Colonic mucosa (tissue), 4 donors: ENCODE measurements at places on chromosomes 5 and 9.
A peak's percentile ranks its signal among the peaks of the same experiment; 100 is the strongest.

GRCh38 chr9:96858018-96858573 lies 3.8 kb upstream of the ZNF782 start:
- DNase-seq = no peak
- H3K4me3 ChIP-seq = no peak overlapping the region

DNA sequence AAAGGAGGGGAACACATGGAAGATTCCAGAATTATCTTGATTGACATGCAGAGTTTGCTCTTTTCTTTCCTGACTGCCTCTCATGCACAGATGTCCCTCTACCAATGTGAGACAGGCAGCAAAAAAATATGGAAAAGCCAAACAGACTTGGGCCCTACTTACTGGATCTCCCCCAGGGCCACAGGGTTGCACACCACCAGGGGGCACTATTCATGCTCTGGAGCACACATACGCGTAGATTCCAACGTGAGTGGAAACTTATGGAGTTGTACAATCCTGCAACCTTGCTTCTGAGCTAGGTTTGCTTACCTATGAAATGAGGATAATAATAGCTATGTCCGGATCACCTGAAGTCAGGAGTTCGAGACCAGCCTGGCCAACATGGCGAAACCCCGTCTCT lies 319.5 kb downstream of the ARHGEF28 start:
- no peaks in the 10 kb centered on the region for H3K4me1 ChIP-seq
- H3K4me3 ChIP-seq = no peak overlapping the region
- no peaks in the 10 kb centered on the region for H3K27me3 ChIP-seq
- H3K36me3 ChIP-seq = no peaks in the 10 kb centered on the region
- peak; percentile 52 for DNase-seq

DNA sequence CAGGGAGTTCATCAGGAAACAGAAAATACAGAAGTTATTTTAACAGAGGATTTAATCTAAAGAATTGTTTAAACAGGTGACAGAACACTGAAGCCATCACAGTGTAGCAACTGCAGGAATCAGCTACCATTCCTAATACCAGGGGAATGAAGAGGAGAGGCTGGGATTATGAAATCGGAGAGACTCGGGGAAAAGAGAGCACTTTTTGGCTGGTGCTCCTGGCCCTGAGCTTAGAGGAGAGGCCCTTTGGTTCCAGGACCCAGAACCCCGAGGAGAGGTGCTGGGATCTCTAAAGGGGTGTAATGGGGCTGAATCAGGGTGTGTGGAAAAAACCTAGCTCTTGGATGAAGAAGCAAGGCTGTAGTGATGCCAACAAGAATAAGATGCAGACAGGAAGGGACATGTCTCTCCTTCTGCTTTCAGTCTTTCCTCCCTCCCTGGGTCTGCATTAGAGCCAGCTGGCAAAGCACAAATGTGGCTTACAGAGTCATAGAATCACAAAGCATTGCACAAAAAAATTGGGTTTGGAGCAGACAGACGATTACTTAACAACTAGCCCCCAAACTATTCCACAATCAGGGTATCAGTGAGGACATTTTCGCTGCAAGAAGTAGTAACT lies 11.6 kb upstream of the SFXN1 start:
- no peaks in the 10 kb centered on the region for H3K4me1 ChIP-seq
- DNase-seq = no peak
- no peak overlapping the region for H3K4me3 ChIP-seq
- H3K27me3 ChIP-seq = no peaks in the 10 kb centered on the region
- no peak overlapping the region for H3K27ac ChIP-seq
- H3K36me3 ChIP-seq = no peaks in the 10 kb centered on the region

DNA sequence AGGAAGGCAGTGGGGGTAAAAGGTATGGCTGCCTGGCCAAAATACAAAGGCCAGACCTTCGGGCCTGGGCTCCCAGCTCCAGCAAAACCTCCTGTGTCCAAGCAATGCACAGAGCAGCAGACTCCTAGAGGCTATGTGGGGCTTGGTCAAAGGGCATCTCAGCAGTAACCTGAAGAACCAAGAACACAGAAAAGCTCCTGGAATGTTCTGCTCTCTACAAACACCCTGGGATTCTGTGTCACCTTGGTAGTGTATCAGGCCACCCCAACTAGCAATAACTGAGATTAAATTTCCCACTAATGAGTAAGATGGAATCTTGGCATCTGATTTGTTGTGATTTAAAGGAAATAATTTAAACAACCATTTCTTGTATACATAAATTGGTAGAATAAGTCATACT lies 158.6 kb downstream of the GLIS3 start:
- H3K27ac ChIP-seq = no peak overlapping the region
- H3K4me1 ChIP-seq = no peaks in the 10 kb centered on the region
- no peak overlapping the region for H3K4me3 ChIP-seq
- H3K27me3 ChIP-seq = no peaks in the 10 kb centered on the region
- no peaks in the 10 kb centered on the region for H3K36me3 ChIP-seq

GRCh38 chr9:28105001-28105400 lies 531.7 kb upstream of the C9orf72 start:
- H3K27ac ChIP-seq = no peak overlapping the region
- no peaks in the 10 kb centered on the region for H3K27me3 ChIP-seq
- H3K36me3 ChIP-seq = no peaks in the 10 kb centered on the region
- no peak overlapping the region for H3K4me3 ChIP-seq
- DNase-seq = no peak

DNA sequence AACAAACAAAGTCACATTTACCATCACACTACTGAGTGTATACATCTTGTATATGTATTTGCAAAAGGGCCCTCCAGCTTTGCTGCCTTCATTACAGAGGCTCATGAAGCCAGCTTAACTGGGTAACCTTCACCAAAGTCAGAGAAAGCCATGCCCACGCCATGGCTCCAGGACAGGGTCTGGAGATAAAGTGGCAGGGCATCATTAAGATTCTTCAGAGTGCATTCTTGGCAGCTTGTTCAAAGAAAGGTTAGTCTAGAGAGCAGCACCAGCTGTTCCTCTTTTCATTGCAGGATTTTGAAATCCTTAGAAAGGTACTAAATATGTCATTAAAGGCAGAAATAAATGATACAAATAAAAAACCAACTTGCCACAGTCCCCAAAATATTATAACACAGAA lies 333.2 kb downstream of the NDUFS4 start:
- H3K4me3 ChIP-seq = no peak overlapping the region
- H3K4me1 ChIP-seq = no peaks in the 10 kb centered on the region
